ENCODE measurements at places on chromosomes 16 and 17.

GRCh38 chr16:71467810-71468209 lies 5.8 kb upstream of the ZNF23 start:
- DNase-seq, result peak; percentile 26

DNA sequence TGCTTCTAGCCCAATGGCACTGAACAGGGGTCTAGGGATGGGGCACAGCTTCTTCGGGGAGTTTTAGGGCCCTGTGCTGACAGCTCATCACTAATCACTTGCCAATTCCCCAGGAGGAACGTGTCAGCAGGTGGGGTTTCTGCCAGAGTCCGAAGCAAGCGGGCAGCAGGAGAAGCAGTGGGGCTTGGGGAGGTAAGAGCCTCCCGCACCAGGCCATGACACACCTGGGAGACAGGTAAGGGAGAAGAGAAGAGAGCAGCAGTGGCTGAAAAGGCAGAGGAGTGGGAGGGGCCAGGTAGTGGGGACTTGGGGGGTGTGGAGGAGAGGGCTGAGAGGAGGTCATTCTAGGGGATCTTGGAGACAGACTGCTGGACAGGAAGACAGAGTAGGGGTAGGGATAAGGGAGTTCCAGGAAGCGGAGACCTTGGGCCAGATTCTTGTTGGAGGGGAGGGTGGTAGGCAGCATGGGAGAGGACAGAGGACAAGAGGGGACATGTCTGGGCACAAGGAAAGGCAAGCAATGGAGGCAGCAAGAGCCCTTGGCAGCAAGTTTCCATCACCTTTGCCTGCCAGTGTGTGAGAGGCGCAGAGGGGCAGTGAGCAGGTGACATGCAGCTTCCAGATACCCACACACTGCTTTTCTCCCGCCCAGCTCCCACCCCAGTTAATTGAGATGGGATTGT lies 4.9 kb downstream of the PHOSPHO1 start:
- DNase-seq, result no peak

DNA sequence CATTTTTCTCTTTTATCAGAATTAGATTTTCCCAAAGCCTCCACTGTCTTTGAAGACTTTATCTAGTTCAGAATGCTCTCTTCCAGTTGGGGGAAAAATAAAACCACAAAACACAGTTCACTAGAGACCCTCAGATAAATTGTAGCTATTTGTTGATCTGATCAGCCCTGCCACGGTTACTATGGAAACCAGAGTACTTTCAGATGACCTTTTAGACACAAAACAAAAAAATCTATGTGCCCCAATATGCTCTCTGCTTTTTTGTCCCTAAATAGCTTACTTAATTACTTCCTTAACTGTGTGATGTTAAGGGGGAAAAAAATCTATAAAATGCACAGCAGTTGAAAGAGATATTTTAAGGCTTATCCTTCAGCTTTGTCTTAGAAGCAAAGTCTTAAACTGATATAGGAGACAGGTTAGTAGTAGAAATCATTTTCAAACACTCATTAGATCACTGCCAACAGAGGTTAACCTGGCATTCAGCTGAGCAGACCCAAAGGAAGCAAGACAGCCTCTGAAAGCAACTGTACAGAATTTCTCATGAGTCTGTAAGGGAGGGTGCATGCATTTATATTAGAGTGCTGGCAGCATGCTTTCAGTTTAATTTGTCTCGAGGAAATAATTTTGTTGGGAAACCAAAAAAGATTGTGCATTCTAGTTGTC lies 129.9 kb upstream of the CACNG5 start:
- DNase-seq, result no peak

DNA sequence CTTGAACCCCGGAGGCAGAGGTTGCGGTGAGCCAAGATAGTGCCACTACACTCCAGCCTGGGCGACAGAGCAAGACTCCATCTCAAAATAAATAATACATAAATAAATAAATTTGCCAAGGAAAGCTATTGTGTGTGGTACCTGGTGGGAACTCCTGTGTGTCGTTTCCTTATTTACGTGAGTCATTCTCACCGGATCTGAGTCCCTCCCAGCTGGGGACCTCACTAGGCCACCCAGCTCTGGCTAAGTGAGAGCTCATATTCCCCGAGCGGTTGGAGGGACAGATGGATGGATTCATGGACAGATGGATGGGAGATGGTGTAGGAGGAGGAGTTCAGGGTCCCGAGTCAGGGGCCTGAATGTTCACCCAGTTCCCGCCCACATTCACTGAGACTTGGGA lies 22.9 kb upstream of the C1QL1 start:
- DNase-seq, result no peak

DNA sequence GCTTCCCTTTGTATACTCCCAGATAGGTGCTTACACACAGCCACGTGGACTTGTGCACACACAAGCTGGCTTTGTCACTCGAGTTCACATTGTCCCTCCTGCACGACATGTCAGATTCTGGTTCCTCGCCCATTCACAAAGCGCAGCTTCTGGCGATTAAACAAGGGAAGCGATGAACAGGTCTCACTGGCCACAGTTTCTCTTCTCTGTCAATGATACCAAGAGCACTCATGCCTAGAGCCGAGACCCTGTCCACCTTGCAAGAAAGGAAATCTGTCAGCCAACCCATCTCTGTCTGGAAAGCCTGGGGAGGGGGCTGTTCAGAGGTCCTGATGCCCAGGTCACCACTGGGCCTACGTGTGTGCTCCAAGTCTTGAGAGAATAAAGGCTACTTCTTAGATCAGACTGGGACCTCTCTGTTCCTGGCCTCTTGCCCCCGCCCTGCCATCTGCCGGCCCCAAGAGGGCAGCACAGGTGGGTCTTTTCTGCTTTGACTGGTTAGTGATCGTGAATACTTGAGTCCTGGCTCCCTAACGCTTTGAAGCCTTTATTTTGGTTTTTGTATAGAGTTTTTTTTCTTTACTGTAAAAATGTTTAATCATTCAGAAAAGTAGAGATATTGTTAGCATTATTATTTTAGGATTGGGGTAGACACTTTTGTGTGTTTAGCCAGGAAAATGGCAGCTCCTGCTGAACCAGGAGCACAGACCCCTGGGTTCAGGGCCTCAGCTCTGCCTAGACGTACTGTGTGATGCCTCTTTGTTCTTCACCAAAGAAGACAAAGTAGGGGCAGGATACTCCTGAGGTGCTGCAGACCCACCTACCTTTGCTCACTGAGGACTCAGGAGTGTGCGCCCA lies 104.7 kb downstream of the MRM1 start:
- DNase-seq, result peak; percentile 46

DNA sequence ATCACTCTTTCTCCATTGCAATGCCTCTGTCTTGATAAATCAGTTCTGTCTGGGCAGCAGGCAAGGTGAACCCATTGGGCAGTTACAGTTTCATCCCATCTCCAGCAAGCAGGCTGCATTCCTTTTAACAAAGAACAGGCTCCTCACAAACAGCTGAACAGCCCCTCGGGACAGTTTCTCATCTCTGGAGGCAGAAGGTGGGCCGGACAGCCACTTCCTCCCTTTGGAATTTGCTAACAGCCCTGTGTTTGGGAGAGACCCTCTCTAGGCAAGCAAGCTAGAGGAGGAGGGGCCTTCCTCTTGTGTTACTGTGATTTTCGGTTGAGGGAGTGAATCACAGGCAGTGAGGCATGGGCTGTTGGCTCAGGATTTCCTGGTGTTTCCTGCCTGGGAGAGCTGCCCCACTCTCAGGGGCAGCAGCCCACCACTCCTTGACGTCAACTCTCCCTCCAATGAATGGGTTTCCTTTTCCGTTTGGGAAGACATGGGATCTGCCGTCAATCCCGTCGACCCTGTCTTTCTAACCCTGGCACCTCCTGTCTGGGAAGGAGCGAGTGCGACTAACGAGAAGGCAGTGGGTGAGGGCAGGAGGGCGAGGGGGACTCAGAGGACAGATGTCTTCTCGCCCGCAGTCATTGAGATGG lies 3.7 kb upstream of the PGS1 start:
- DNase-seq, result no peak

DNA sequence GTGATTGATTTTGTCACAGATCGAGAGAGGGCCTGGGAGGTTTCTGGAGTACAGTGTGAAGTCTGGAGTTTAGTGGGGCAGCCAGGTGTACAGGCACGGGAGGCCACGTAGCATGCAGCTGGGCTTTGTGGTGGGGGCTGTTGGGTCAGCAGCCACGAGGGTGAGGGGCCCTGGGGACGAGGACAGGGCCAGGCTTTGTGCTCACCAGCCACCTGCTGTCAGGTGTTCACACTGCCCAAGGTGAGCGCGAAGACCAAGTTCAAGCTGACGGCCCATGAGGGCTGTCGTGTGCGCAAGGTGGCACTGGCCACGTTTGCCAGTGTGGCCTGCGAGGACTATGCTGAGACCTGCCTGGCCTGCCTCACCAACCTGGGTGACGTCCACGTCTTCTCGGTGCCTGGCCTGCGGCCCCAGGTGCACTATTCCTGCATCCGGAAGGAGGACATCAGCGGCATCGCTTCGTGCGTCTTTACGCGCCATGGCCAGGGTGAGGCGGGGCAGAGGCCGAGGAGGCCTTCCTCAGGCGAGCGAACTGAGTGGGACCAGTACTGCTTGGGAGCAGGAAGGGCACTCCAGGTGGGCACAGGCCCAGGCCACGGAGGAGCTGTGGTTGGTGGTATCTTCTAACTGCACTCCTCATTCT lies 15.9 kb downstream of the LLGL1 start:
- no peak for DNase-seq

GRCh38 chr16:49353680-49354079 lies 19.9 kb upstream of the C16orf78 start:
- no peak for DNase-seq

DNA sequence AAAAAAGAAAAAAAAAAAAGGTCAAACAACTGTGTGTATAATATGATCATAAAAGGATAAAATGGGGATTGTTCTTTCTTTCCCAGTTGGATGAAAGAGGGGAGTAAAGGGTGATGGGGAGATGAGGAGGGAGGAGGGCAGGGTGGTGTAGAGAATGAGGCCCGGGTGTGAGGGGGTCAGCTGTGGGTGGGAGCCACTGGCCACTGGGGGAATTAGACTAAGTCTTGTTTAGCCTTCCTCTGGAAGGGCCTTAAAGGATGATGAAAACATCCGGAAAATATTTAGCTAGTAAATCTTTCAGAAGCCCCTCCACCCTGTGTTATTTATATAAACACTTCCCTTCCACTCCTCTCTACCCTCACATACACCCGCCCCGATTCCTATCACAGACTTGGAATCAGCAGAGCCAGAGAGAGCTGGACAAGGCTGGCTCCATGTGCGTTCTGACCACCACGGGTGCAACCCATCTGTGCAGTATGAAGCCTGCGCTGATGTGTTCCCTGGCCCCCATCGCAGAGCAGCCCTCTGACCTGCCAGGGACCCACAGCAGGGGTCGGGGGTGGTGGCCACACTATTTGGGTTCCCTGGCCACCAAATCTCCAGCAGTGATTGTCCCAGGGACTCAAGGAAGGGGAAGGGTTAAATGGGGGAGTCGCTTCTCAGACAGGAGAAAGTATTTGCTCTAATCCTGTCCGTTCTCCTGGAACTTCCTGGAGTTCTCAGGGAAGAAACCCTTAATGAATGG lies 72.7 kb downstream of the GAS7 start:
- DNase-seq, result no peak

DNA sequence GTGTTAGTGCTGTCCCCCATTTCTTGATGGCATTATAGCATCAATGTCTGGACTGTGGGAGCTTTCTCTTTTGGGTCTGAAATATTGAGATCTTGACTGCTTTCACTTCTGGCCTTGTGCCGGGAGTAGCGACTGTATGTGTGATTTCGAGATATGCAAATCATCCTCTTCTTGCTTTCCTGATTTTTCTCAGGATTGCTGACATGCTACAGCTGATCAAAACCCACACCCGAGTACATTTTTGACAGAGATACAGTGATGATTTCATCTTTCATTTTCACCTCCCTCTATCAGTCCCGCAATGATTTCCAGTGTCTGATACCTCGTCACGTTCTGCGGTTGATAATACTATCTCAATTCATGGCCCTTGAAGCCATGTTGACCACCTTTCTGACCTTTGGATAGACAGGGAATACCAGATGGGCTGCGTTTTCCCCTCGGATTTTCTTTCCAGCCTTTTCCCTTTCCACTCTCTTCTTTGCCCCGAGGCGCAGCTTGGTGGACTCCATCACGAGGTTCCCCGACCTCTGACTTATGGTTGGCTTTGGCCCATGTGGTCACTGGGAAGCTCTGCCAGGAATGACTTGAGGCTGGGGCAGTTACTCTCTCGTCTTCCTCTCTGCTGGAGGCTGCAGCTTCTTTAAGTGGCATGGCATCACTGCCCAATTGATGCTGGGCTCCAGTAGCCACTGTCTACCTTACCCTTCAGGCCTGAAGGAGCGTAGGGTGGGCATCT lies 184.4 kb downstream of the SNX29 start:
- DNase-seq, result no peak

- DNase-seq, result no peak
Measured at GRCh38 chr17:14282726-14283125, 18.2 kb upstream of the HS3ST3B1 start.

DNA sequence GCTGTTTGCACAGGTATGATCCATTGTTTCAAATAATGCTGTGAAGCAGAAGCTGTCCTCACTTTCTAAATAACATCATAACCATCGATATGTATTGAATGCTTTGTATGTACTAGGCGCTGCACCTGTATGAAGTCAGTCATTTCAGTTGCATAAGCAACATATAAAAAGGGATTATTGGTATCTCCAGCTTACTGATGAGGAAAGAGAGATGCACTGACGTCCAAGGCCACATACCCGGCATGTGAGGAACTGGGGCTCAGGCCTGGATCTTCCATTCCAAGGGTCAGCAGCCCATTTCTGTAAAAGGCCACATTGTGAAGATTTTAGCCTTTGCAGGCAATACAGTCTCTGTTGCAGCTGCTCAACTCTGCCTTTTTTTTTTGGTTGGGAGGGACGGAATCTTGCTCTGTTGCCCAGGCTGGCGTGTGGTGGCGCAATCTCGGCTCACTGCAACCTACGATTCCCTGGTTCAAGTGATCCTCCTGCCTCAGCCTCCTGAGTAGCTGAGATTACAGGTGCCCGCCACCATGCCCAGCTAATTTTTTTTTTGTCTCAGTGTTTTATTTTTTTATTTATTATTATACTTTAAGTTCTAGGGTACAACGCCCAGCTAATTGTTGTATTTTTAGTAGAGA lies 244.7 kb downstream of the MRTFB start:
- DNase-seq, result no peak

- DNase-seq, result no peak
Measured at GRCh38 chr16:29958756-29959155, 3.1 kb upstream of the TMEM219 start.

DNA sequence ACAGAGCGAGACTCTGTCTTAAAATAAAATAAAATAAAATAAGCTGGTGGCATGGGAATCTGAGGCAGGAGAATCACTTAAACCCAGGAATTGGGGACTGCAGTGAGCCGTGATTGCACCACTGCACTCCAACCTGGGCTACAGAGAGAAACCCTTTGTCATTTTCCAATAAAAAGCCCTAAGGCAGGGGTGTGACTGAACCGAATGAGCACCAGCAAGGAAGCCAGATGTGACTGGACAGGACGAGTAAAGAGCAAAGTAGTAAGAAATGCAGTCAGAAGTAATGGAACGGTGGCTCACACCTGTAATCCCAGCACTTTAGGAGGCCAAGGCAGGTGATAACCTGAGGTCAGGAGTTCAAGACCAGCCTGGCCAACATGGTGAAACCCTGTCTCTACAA lies 3.8 kb upstream of the RPL23 start:
- no peak for DNase-seq

DNA sequence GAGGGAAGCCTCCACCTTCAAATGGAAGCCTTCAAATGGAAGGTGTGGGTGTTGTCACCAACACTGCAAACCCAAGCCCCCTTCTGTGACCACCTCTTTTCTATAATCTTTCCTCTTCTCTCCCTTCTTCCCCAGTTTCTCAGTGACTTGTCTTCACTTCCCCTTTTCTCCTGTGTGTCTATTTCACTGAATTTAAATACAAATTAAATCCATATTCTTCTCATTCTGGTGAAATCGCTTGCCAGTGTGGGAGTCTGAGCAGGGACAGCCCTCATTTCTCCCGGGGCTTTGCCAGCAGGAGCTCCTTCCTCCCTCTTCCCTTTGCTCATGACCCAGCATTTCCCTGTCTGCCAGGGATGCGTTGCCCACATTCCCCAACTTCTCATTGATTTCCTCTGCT lies 6.4 kb upstream of the ITGAX start:
- DNase-seq, result no peak

Data from small intestine (tissue), 16 donors.